ENCODE measurements at places on chromosomes 16 and 17. TPM values are rescaled to one million over a fixed set of nuclear protein-coding genes. Genes with fewer than 3 reads are reported as not detected.
A peak's percentile ranks its signal among the peaks of the same experiment; 100 is the strongest.

GRCh38 chr16:31042866-31043265 is 9.5 kb downstream of the STX4 start:
- no peak for DNase-seq

GRCh38 chr17:4834681-4835020 is 1.5 kb downstream of the MINK1 start:
- DNase-seq, result no peak

DNA sequence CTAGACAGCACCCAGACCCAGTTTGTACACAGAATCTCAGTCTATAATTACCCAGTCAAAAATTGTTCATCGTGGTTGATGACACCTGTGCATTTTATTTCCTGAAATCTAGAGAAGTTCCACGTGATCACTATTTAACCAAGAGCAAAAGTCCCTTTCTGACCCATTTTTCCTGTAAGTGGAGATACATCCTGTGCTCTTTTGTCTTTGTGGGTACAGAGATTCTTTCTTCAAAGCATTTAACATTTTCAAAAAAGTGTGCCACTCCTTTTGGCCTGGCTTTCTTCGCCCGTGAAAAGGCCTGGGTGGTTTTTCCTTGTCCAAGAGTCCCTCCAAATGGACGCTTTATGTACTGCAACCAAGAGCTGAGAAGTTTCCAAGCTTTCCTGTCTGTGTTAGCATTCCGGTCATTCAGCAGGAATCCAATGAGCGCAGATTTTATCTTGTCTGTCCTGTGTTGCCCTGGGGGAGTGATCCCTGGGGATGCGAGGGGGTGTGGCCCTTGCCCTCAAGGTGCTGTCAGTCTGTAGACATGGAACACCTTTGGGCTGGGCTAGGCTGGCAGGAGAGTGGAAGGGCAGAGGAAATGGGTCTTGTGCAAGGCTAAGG is 161.1 kb upstream of the CACNG5 start:
- peak; percentile 59 for DNase-seq

GRCh38 chr17:34024806-34025551 is 230.1 kb upstream of the CCL2 start:
- DNase-seq, result no peak

- peak; percentile 89 for DNase-seq
These were observed at the start of gene GIT1 for GRCh38 chr17:29589524-29590410. GIT1 (minus strand) TSS chr17:29589648; CDS start chr17:29589378, 270 bp downstream.

HS3ST3A1 gene
- polyA plus RNA-seq, result 3.6 TPM
